ENCODE measurements at places on chromosomes 13 and 19.

DNA sequence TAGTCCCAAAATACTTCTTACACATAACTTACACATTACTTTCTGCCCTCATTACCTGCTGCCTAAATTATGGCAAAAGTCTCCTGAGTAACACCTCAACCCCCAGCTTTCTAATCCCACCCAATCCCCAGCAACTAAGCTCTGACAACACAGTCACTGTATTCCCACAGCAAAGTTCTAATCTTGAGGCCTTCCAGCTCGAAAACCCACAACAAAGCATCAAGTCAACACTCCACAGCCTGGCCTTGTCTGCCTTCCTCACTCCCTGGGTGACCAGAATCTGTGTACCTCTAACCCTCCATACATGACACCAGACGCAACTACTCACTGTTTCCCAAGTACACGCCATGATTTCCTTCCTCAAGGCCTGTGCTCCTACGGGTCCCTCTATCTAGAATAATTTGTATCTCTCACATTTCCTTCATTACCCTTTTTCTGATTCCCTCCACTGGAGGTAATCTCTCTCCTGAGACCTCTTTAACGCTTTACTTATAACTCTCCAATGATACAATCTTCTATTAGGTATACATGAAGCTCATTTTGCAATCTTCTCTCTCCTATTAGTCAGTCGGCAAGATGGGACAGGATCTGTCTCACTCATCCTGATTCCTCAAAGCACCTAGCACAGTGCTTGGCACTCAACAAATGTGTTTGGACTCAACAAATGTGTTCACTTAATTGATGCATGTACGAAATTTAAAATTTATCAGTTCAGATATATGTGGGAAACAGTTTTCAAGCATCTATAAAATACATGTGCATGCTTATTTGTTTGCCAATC, 87.6 kb upstream of the DOCK9 start:
- DNase-seq = no peak

GRCh38 chr19:4588291-4588761, 28.8 kb upstream of the SEMA6B start:
- no peak for DNase-seq

- no peak for DNase-seq
Observed at GRCh38 chr13:111881700-111882099, 185.2 kb upstream of the SOX1 start.

DNA sequence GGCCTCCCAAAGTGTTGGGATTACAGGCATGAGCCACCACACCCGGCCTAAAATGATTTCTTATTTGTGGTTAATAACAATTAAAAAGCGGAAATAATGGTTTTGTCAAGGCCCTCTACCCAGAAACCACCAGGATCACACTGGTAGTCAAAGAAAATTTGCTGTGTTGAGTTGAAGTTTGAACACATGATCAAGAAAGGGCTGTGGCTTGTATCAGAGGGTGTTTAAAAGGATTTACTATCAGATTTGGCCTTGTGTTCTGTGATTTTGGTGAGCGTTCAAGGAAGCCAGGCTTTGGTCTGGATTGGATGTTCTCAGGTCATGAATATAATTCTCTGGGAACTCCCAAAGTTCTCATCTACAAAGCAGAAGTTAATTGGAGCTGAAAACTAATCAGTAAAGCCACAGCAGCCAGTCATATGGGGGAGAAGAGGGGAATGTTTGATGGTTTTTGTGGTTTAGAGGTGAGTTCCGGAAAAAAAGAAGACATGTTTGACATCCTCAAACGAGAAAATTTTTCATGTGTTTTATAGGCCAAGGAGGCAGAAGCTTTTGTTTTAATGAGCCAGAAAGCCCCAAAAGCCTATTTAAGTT, 10.6 kb upstream of the ZNF556 start:
- no peak for DNase-seq

DNA sequence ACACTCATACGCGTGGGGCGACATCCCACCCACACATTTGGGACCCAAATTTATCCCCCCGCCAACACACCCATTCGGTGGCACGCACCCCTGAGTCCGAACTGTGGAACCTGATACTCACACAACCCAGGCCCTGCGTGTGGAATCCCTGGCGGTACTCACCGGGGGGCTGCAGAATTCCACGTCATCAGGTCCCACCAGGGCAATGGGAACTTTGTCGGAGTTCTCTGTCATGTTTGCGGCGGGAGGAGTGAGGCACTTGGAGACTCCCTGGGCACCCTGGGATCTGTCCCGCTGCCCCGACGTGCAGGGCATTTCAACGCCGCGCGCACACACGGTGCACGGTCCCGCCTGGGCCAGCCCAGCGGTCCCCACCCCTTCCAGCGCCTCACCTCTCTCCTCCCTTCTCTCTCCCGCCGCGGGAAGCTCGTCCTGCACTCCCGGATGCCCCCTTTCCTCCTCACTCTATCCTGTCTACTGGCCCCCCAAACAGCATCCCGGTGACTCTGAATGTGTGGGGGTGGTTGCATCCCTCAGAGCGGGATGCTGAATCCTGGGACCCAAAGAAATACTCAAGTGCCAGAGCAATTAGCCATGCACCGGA, at the start of gene CNMD:
Gene CNMD (minus strand): TSS at position 353 of the 604 bp plus-strand sequence. CDS start 119 bp downstream, at position 234.
- DNase-seq = no peak

DNA sequence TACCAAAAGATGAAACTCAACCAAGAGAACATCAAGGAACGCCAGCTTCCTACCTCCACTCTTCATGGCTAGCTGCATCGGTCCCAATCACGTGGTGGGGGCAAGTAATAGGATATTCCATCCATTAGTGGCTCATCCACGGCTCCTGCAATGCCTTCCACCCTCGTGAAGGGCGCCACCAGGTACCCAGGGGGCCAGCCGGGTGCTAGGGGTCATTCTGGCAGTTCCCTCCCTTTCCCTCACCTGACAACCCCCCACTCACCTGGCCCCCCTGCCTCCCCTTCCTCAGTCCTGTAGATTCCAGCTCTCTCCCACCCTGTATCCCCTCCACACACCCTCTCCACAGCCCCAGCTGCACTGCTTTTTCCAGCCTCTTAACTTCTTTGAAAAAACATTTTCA, 161.9 kb downstream of the URI1 start:
- DNase-seq = no peak

DNA sequence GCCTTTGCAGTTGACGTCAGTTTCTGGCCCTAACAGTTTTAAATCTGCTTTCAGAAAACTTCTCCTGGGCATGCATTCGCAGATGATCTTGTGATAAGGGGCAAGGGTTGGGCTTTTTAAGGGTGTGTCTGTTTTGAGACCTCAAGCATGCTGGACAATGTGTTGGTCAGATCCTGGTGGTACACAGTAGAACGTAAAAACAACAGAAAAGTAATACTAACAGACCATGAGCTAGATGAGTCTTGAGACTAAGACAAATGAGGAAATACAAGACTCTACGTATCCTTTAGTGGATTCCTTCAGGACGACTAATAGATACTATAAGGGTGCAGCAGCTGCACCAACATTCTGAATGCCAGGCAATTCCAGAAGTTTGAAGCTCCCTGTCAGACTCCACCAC, 237.6 kb downstream of the DNAJC15 start:
- DNase-seq = no peak

GRCh38 chr13:78540058-78540457, 63.3 kb downstream of the POU4F1 start:
- no peak for DNase-seq

- DNase-seq = no peak
Observed at GRCh38 chr13:26010487-26011207, 41.2 kb downstream of the SHISA2 start.

DNA sequence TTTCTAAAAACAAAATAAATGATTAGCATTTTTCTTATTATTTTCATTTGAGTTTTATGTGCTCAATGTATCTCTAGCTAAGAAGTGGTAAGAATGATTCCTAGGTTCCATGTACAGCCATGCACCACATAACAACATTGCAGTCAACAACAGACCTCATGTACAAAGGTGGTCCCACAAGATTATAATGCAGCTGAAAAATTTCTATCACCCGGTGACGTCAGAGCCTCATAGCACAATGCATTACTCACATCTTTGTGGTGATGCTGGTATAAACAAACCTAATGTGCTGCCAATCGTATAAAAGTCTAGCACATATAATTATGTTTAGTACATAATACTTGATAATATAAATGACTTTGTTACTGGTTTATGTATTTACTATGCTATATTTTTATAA, 120.5 kb downstream of the SLC7A1 start:
- DNase-seq = no peak

GRCh38 chr19:45739498-45740439, 6.5 kb downstream of the MEIOSIN start:
- DNase-seq = no peak

- peak; percentile 24 for DNase-seq
Observed at GRCh38 chr13:32267836-32268439, 47.2 kb downstream of the ZAR1L start.

DNA sequence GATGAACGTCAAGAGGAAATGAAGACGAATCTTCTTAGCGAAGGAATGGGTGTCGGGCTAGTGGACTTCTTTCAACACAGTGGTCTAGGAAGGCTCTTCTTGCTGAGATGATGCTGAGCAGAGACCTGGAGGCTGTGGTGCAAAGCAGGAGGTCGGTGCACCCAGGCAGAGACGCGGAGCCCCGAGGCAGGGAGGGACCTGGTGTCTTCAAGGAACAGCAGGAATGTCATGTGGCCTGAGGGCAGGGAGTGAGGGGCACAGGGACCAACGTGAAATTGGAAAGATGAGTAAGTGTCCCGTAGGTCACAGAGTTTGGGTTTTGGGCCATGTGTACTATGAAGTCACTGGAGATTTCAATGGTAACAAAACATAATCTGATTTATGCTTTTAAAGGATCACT, 11.4 kb upstream of the CDC42EP5 start:
- no peak for DNase-seq

DNA sequence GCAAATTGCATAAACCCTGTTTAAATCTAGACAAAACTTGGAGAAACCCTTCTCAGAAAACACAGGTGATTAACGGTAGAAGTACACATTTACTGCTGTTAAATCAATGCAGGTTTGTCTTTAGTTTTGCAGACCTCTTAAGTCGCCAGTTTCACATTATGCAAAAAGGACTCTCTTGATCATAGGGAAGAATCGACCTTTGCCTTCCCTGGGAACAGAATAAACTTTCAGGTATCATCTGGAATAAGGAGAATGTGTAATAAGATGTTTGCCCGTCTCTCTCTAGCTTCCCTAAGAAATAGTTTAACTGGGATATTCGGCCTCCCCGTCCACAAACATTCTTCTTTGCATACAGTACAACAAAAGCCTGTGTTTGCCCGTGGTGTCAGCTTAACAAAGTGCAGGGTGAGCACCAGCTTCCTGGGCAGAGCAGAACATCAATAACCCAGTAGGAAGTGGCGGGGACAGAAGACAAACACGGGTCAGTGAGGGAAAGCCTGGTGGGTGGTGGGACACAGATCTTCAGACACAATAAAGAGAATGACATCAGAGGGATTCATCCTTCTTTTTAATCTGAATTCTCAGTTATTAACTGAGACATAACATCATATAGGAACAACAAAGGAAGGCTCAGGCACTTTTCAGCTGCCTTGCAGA, 1077.7 kb upstream of the SLC10A2 start:
- no peak for DNase-seq

GRCh38 chr19:3761382-3762129, at the start of gene APBA3:
TSS of gene APBA3 (minus strand) at chr19:3761692. CDS start at chr19:3760264, 1,428 bp downstream.
- DNase-seq = peak; percentile 88

DNA sequence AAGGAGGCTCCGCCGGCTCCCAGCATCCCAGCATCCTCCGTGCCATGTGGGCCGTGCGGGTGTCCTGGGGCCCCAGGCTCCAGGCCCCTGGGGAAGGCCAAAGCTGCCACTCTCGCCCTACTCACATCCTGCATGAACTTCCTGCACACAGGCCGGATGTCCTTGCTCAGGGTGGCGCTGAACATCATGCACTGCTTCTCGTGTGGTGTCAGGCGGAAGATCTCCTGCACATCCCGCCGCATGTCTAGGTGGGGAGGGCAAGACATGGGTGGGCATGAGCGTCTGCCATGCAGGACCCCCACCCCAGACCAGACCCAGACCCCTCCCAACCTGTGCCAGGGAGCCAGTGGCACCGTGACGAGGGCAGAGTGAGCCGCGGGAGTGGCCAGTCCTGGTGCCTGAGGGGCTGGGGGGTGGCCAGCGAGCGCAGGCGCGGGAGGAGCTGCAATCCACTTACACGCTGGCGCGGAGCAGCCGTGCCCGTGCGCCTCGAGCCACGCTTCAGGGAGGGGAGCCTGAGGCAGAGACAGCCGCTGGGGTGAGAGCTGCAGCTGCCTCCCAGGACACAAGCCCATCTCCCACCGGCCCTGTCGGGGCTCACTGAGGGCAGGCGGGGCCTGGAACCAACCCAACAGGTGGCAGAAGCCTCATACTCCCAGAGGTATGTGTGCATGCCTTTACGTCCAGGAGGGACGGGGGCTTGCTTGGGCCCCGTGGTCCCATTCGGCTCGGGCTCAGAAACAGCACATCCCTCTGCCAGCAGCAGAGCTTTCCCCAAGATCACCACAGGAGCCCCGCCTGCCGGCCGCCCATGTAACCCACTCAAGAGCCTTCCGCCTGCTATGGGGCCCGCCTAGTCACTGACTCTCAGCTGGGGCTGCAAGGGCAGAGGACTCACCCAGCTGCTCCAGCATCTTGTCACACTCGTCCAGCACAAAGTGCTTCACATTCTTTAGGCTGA, 8.8 kb downstream of the DDX39A start:
- DNase-seq = peak; percentile 52

DNA sequence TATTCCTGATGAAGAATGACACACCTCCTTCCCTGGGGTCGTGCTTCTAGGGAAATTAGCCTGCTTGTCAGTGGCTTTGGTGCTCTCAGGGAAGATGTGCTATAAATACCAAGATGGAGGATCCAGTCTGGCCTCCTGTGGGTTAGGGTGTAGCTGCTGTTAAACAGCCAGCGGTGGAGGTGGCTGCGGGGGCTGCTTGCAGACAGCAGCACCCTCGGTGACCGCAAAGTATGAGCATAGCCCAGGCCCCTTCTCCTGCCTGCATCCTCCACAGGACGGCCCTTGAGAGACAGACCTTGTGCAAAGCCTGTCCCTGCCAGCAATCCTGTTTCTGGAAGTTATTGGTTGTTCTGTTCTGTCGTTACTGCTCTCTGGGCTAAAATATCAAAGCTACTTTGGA, 11.4 kb downstream of the VSTM2B start:
- DNase-seq = no peak

DNA sequence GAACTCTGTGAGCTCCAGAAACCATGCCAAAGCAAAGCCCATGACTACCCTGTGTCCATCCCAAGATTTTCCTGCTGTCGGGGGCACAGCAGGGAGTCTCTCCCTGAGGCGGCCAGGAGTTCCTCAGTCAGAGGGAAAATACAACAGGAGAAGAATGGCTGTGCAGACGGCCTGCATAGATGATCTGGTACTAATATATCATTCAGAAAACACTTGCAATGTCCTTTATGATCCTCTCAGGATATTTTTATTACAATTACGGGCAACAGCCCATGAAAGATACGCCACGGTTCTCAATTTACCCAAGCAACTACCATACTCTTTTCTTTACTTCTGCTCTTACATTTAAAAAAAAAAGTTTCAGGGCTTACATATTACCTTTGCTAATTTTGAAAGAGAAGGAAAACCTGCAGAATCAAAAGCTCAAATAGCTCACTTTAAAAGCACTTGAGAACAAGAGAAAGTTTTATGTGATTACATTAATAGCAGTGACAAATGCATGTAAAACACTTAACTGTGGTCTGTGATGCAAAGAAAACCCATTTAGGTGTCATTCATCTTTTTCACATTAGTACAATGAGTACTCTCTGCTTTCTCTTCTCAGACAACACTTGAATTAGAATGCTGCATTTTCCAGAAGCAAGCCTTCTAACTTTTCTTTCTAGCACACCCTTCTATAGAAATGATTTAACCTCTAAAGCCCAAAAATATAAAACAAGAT, 460.8 kb downstream of the KLF5 start:
- DNase-seq = no peak

GRCh38 chr13:23510979-23511735, 59.1 kb upstream of the TNFRSF19 start:
- no peak for DNase-seq

GRCh38 chr19:10552510-10553053, 8.9 kb downstream of the ATG4D start:
- peak; percentile 37 for DNase-seq
